ENCODE measurements at places on chromosomes 16 and 17. TPM values are rescaled to one million over a fixed set of nuclear protein-coding genes. Genes with fewer than 3 reads are reported as not detected.

- no peak for DNase-seq
Observed at GRCh38 chr16:2979669-2980226, 498 bp downstream of the PKMYT1 start.

GRCh38 chr17:79106958-79107357 lies 32.3 kb downstream of the ENGASE start:
- DNase-seq: no peak

- DNase-seq: no peak
Observed at GRCh38 chr17:74459622-74460021, 6.8 kb upstream of the CD300A start.

- peak; percentile 79 for DNase-seq
Observed at GRCh38 chr17:79027274-79027924, 3.4 kb downstream of the C1QTNF1 start.

DNA sequence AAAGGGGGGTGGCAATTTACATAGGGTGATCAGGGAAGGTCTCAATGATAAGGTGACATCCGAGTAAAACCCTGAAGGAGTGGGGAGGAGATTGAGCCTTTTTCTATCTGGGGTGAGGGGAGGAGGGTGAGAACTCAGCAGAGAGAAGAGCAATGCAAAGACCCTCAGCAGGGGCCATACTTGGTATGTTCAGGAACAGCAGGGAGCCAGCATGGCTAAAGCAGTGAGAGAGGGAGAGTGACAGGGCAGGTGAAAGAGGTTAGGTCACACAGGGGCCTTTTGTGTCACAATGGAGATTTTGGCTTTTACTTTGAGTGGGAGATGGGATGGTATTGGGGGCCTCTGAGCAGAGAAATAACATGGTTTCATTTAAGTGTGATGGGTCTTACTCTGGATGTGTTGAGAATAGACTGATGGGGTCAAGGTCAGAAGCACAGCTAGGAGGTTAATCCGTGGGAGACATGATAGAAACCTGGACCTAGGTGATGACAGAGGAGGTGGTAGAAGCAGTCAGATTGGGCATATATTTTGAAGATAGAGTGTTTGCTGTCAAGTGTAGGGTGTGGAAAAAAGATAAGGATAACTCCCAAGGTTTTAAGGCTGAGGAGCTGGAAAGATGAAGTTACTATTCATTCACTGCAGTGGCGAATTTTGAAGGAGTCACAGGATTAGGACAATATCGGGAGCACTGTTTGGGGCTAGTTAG lies 6.2 kb downstream of the SP2 start:
- DNase-seq: no peak

The ZNF764 gene
- total RNA-seq: 12.5 TPM

The TSPAN10 gene
- 0.31 TPM for total RNA-seq

DNA sequence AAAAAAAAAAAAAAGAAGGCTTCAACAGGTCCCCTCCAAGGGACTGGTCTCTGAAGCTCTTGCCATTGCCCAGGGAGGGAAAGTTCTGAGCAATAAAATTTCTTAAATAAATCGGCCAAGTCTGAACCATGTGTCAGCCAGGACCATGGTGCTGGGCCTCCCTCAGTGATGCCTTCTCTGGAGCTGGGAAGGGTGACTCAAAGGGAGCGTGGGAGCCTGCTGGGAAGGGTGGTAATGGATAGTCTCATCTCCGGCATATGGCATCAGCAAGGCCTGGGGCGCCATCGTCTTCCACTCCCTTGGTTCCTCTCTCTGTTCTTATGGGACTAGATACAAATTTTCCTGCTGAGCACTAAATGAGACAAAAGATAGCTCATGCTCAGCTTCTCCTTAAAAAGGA lies 2.3 kb downstream of the VKORC1 start:
- DNase-seq: no peak

The RUNDC3A gene
- total RNA-seq: 2.5 TPM
